Stimulated activated CD4-positive, alpha-beta T cell treated with anti-CD3 and anti-CD28 coated beads, Interleukin-12 subunit alpha, Interleukin-12 subunit beta, amount 100 ng/mL, for 4 hours (primary cell): ENCODE measurements at places on chromosomes 12 and 14.

GRCh38 chr12:112852810-112853209, 54.0 kb upstream of the OAS1 start:
- no peak for DNase-seq

DNA sequence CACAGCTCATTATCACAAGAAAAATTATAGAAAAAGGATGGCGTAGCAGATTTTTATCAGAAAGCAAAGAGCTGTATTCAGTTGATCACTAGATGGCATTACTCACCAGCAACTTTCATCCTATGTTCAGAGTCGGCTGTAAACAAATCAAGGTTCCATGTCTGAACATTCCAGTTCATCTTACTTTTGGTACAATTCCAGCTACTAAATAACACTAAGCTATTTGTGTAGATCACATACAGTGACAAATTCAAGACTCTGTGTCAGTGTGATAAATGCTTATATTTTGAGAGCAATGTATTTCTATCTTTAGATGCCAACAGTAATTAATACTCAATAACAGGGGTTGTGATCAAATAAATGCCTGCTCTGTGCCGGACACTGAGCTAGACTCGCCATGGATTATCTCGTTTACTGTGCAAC, 30.1 kb downstream of the NRDE2 start:
- no peak for DNase-seq

GRCh38 chr12:47886510-47887240, 18.1 kb downstream of the VDR start:
- DNase-seq: no peak

DNA sequence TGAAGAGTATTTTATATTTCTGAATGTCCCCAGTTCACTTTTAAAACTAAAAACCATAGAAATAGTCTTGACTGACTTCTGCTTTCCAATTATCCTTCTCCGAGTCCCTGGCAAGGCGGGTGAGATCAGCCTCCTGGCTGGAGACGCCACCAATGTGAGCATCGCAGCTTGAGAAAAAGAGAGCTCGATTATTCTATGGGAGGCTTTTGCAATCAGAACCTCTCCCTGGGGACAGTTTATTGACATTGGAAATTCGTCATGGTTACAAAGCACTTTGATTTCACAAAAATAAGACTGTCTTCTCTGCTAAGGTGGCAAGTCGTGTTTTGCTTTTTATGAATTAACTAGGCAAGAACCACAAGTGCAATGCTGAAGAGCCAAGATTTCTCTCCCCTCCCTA, 23.6 kb upstream of the GPHB5 start:
- no peak for DNase-seq

GRCh38 chr12:12691549-12691948, 4.4 kb downstream of the GPR19 start:
- no peak for DNase-seq

DNA sequence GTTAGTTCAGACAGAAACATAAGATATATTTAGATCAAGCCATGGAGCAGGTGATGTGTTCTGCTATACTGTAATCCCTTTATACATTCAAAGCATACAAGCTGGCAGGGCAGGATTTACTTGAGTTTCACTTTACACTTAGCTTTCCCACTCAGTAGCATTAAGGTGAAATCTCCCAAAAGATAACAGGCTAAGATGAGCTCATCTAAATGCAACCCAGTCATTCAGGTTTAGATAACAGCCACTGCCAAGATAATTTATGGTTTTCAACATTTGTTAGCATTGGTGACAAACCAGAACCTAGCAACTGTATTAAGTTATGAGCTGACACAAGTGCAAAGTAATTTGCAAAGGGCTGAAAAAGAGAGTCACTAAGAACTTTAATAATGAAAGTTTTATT, 925.1 kb upstream of the ATXN7L3B start:
- DNase-seq: no peak

DNA sequence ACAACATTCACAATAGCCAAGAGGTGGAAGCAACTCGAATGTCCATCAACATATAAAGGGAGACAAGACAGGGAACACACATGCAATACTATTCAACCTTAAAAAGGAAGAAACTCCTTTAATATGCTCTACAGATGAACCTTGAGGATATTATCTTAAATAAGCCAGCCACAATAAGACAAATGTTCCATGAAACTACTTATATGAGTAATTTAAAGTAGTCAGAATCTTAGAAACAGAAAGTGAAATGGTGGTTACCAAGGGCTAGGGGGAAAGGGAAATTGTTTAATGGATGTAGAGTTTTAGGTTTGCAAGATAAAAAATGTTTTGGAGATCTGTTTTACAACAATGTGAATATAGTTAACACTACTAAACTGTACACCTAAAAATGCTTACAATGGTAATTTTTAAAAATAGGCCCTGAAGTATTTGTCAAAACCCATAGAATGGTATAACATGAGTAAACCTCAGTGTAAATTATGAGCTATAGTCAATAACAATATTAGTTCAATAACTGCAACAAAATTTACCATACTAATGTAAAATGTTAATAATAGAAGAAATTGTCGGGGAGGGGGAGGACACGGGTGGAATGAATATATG, 71.1 kb downstream of the EGLN3 start:
- no peak for DNase-seq

- DNase-seq: no peak
Measured at GRCh38 chr12:47269916-47270315, 190.2 kb upstream of the AMIGO2 start.

- DNase-seq: no peak
Measured at GRCh38 chr14:63555572-63555971, 12.4 kb upstream of the PPP2R5E start.

DNA sequence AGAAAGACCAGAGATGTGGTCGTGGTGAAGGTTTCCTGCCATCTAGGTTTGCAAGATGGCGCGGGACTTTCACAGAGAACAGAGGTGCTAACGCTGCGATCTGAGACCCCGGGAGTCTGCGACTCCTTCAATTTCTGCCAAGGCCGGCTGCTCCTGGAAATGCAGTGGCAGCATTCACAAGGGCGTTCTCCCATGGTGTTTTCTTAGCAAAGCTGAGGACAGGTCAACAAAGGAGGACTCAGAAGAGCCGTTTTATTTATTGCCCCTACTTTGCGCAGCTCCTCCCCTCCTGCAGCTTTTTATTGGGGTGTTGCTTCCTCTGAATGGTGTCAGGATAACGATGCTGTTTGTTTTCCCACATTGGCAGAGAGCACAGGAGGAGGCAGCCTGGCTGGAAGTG, 86.3 kb downstream of the TMEM132C start:
- no peak for DNase-seq

GRCh38 chr14:24850072-24850471, 199.9 kb downstream of the STXBP6 start:
- no peak for DNase-seq

GRCh38 chr12:78229591-78230101, 399.0 kb downstream of the NAV3 start:
- peak; percentile 0 for DNase-seq

DNA sequence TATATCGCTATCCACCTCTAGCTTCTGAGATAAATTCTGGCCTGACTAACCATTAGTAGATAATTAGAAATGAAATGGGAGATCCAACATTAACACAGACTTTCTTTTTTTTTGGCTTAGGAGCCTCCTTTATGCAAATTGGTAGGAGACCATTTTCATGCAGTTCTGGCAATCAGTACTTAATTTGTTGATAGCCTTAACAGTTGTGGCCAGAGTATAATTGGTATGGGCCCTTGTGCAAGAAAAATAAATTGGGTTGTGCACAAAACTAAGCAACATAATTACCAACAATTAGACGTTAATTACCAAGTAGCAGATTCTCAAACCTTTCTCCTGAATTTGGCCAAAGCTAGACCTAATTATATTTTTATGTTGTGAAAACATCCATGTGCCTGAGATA, 111.0 kb downstream of the MGAT4C start:
- no peak for DNase-seq

DNA sequence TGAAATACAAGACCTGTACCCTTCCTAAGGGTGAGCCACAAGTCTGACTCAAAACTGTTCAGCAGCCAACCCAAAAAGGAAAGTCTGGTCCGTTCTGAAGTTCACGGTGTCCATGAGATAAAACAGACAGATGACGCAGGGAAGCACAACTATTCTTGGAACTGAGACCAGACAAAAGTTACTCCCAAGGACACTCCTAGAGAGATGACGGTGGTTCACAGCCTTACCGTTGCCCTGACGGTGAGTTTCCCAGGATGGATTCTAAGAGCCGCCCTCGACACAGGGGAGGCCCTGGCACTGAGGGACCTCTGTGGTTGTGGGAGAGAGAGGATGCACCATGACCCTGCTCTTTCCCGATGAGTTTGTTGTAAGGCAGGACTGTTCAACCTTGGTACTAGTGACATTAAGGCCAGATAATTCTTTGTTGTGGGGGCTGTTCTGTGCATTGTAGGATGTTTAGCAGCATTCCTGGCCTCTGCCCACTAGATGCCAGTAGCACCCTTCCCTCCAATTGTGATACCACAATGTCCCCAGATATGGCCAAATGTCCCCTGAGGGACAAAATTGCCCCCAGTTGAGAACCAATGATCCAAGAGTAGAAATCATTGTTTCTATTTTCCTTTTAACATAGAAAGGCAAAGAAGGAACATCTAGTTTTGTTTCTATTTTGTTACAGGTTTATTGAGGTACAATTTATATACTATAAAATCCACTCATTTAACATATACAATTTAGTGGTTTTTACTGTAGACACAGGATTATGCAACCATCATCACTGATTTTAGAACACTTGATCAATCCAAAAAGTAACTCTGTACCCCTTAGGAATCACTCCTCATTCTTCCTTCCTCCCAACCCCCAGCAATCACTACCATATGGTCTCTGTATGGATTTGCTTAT, 23.0 kb downstream of the OR10P1 start:
- DNase-seq: no peak

GRCh38 chr14:91706996-91707395, 24.9 kb downstream of the CATSPERB start:
- DNase-seq: no peak

DNA sequence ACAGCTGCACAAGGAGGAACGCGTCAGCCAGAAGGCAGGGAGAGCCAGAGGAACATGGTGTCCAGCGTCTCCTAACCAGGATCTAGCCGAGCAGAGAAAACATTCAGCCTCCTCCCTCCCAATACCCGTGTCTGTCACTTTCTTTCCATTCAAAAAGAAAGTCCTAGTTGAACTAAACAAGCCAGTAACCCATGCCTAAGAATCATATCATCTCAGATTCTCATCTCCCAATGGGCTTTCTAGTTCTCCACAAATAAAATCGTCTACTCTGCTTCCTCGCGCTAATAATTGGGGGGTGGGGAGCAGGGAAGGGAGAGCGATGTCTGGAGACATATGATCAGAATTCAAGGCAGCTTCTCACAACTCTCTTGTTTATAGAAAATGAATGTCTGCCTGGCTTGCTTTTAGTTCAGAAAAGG, 7.4 kb downstream of the NKX2-1 start:
- DNase-seq: no peak

DNA sequence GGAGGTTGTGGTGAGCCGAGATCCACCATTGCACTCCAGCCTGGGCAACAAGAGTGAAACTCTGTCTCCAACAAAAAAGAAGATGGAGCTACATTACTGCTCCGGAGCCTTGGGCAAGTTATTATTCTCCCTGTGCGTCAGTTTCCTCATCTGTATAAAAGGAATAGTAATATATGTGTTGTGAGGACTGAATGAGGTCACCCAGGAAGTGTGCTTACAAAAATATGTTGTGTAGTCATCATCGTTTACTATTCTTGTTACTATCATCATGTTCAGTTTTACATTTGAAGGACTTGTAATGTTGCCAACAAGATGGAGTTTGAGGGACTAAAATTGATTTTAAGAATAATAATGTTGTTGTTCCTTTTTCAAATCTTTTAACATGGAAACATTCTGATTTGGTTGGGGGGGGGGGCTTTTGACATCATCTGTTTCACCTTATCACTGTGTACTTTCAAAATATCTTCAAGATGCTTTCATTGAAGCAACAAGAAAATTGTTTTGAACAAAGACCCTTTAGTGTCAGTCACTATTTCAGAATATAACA, 156.8 kb downstream of the PDE3A start:
- DNase-seq: no peak

- no peak for DNase-seq
Measured at GRCh38 chr12:107992870-107993451, 136.1 kb upstream of the WSCD2 start.

- no peak for DNase-seq
Measured at GRCh38 chr12:121576851-121577391, 3.9 kb downstream of the KDM2B start.

DNA sequence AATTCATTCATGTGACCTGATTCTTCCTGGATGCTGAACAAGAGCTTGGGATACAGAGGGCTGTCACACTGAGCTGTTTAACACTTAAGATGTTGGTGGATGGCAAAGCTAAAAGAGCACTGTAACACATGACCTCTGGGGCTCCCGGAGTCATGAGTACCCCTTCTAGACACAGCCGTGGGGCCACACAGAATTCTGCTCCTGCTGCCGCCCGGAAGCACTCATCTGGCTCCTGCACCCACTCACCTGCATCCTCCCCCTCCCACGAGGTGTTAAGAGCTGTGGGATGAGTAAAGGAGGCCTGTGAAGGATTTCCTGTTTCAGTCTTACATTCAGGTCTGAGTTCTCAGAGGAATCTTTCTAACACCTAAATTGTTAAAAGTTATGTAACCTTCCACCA, 78.0 kb upstream of the SSTR1 start:
- DNase-seq: no peak

DNA sequence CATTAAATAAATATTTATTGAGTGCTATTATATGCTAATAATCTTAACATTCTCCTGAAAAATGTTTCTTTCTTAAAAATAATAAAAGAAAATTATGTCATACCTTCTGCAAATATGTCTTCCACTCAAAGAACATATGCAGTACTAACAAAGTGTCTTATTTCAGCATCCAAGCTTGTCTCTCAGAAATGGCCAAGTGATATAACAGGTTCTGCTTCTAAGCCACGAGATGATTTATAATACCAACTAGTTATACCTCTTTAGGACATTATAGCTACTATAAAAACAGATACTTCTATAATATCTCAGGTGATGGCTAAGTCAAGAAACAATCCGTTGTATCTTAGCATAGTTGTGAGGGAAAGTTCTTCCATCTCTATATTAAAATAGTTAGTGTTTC, 128.1 kb upstream of the ARID2 start:
- DNase-seq: no peak

GRCh38 chr12:228846-229200, 14.9 kb upstream of the SLC6A12 start:
- DNase-seq: no peak

- DNase-seq: no peak
Measured at GRCh38 chr12:2163177-2163941, 110.6 kb downstream of the CACNA1C start.

GRCh38 chr12:116562090-116562489, 2.9 kb downstream of the MAP1LC3B2 start:
- no peak for DNase-seq

GRCh38 chr12:98968896-98969295, 323.8 kb downstream of the APAF1 start:
- DNase-seq: no peak
